Fibroblast of lung (primary cell): ENCODE measurements at places on chromosomes 11 and 22.

GRCh38 chr11:126817096-126817495 is 183.5 kb downstream of the KIRREL3 start:
- H3K4me3 ChIP-seq = no peak overlapping the region
- peaks cover 9% of the 10 kb centered on the region for H3K4me1 ChIP-seq
- H3K27me3 ChIP-seq = no peaks in the 10 kb centered on the region

DNA sequence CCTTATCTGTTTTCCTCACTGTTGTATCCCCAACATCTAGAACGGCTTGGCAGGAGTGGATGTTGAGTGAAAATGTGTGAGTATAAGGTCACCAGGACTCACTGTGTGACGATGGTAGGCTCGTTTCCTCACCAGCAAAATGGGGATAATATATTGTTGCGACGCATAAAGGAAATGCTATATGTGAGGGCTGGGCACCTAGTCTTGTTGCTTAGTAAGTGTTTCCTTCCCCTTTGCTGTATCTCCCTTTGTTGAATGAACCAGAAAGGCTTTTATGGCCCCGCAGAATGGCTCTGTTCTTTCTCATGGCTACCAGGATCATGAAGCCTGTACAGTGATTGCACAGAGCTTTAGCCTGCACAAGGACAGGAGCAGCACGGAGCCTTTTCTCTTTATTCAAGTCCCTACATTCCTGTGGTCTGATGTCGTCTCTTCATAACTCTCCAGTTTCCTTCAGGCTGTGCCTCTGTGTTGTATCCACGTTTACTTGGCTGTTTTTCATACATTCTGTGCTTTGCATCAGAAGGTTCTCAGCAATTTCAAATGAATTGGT is 5.4 kb downstream of the TNRC6B start:
- no peaks in the 10 kb centered on the region for H3K27me3 ChIP-seq
- H3K27ac ChIP-seq = peak overlapping the region; percentile 37
- H3K4me1 ChIP-seq = peaks cover 8% of the 10 kb centered on the region
- no peaks in the 10 kb centered on the region for H3K36me3 ChIP-seq

- H3K27me3 ChIP-seq = peaks cover 2% of the 10 kb centered on the region
- no peaks in the 10 kb centered on the region for H3K36me3 ChIP-seq
- H3K27ac ChIP-seq = no peak overlapping the region
- H3K4me3 ChIP-seq = no peak overlapping the region
- H3K4me1 ChIP-seq = no peaks in the 10 kb centered on the region
These were observed 18.2 kb downstream of the IFT27 start for GRCh38 chr22:36757668-36758211.

GRCh38 chr11:34204396-34205279 is 99.2 kb downstream of the NAT10 start:
- H3K27ac ChIP-seq = no peak overlapping the region
- no peak for DNase-seq
- no peaks in the 10 kb centered on the region for H3K27me3 ChIP-seq
- H3K36me3 ChIP-seq = no peaks in the 10 kb centered on the region

- no peak overlapping the region for H3K4me3 ChIP-seq
- no peak overlapping the region for H3K27ac ChIP-seq
- DNase-seq = no peak
- no peaks in the 10 kb centered on the region for H3K4me1 ChIP-seq
These were observed 1475.5 kb upstream of the TENM4 start for GRCh38 chr11:80916173-80916798.

- H3K27ac ChIP-seq = no peak overlapping the region
- H3K36me3 ChIP-seq = no peaks in the 10 kb centered on the region
- no peaks in the 10 kb centered on the region for H3K4me1 ChIP-seq
- H3K4me3 ChIP-seq = no peak overlapping the region
- H3K27me3 ChIP-seq = no peaks in the 10 kb centered on the region
These were observed 3.0 kb downstream of the OR8D1 start for GRCh38 chr11:124310721-124311120.

DNA sequence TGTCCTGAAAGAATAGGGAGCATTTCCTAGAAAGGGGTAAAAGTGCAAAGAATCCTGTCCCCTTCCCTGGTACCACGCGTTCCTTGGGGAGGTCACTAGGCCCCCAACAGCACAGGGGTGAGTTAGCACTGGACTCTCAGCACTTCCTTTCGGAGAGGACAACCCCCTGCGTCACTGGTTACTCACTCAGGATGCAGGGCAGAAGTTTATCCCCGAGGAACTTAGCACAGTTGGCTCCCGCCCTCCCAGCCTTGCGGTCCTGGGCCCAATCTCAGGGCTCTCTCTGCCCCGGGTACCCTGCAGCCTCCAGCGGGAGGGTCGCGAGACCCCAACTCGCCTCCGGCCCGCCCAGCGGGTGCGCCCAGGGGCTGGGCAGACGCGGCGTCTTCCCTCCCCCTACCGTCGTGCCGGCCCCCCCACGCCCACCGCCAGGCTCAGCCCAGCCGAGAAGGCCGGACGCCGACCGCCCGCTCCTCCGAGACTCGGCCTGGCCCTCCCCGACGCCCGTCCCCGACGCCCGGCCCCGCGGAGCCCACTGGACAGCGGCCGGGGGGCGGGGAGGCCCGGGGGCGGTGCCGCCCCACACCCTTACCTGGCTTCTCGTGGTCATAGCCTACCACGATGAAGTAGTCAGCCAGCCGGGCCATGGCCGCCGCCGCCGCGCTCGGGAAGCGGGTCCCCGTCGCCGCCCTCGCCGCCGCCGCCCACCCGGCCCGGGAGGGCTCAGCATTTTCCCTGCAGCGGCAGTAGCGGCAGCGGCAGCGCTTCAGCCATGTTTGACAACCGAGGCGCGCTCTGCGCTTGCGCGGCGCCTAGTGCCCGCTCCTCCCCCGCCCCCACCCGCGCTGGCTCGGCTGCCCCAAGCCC is at the start of gene SBF2:
SBF2 (minus strand) TSS at position 797 of the 867 bp plus-strand sequence; CDS start at position 647, 150 bp downstream.
- H3K36me3 ChIP-seq = peaks cover 1% of the 10 kb centered on the region
- peak; percentile 87 for DNase-seq
- no peaks in the 10 kb centered on the region for H3K27me3 ChIP-seq

- H3K36me3 ChIP-seq = no peaks in the 10 kb centered on the region
- no peak overlapping the region for H3K4me3 ChIP-seq
- no peaks in the 10 kb centered on the region for H3K27me3 ChIP-seq
- DNase-seq = peak; percentile 2
These were observed 40.9 kb downstream of the CSRP3 start for GRCh38 chr11:19160847-19161246.

GRCh38 chr11:69500285-69501120 is 19.0 kb downstream of the LINC01488 start:
- H3K4me1 ChIP-seq = peaks cover 12% of the 10 kb centered on the region
- no peaks in the 10 kb centered on the region for H3K27me3 ChIP-seq
- no peak overlapping the region for H3K4me3 ChIP-seq
- H3K27ac ChIP-seq = no peak overlapping the region
